CD4-positive, alpha-beta T cell treated with Interleukin-1 beta for 1 hour (primary cell): ENCODE measurements at places on chromosomes 6 and 20.

DNA sequence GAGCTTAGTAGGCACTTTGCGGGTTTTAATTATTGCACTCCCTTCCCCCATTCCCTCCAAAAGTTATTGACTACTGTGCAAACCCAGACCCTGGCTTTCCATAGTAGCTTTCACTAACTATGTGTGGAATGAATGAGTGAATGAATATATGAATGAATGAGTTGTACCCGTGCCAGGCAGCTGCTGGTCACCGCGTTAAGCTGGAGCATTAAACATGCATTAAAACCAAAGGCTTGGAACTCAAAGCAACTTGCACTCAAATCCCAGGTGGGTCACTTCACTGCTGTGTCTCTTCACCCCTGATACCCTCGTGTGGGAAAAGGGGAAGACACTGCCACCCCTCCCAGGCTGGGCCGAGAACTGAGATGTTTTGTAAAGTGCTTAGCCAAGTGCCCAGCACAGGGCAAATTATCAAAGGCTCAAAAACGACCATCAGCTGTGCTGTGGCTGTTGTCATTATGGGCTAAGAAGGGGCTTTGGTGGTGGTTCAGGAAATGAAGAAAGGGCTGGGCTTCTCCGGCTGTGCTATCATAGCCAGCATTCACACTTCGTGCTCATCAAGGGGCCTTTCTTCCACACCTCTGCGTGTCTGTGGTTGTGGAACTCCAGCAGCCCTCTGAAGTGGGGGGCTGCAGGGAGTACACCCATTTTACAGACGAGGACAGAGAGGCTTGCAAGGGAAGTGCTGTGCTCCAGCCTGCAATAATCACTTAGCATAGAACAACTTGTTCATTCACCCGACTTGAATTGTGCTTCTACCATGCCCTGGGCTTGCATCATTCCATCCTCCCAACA lies 60.2 kb upstream of the STX16 start:
- DNase-seq: no peak

GRCh38 chr6:56954403-56955170 lies at the start of gene BEND6:
TSS of gene BEND6 (plus strand) at chr6:56955107. CDS start at chr6:56981811, 26,704 bp downstream.
- DNase-seq: no peak

- no peak for DNase-seq
Measured at GRCh38 chr6:158987657-158988056, 12.3 kb downstream of the RSPH3 start.

DNA sequence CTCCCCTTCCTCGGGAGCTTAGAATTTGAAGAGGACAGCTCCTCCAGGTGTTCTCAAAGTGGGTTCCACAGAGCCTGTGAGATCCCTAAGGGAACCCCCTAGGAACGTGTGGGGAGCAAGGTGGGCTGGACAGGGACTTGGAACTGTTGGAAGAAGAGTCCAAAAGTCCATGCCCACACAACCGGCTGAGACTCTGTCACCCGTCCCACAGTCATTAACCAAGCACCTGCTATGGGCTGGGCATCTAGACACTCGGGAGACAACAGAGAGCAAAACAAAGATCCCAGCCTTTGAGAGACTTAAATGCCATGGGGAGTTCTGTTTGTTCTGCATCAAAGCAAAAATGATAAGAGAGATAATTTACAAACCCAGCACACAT lies 51.9 kb upstream of the SAYSD1 start:
- DNase-seq: no peak

DNA sequence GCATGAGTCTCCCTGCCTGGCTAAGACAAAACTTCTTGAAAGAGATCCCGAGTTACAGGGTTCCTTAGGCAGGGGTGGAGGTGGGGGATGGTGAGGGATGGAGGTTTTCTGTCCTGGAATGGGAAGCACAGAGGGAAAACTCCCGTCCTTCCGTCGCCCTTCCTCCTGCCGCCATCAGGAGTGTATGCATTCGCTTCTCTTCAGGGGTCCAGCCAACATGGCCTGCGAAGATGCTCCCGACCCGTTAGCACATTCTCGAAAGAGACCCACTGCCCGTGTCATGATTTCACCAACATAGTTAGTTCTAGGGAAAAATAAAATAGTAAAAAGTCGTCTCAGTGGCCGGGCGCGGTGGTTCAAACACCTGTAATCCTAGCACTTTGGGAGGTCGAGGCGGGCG lies 37.1 kb downstream of the KIF25 start:
- DNase-seq: no peak

- DNase-seq: no peak
Measured at GRCh38 chr6:150514806-150515380, 84.8 kb upstream of the PLEKHG1 start.

DNA sequence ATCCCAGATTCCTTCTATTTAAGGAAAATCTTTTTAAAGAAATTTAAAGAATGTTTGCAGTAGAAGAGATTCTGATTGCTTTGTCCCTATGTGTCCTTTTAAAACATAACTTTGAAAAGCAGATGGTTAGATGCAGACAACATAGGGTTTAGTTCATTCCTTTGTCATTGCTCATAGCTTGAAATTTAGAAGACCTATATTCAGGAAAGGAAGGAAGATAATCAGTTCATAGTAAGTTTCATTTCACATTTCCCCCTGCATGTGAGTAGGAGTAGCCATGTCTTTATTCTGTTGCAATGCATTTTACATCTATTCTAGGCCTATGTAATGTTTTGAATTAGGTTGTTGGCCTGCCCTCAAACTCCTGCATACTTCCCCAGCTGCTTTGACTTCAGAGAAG lies 197.9 kb upstream of the GRIK2 start:
- DNase-seq: no peak

DNA sequence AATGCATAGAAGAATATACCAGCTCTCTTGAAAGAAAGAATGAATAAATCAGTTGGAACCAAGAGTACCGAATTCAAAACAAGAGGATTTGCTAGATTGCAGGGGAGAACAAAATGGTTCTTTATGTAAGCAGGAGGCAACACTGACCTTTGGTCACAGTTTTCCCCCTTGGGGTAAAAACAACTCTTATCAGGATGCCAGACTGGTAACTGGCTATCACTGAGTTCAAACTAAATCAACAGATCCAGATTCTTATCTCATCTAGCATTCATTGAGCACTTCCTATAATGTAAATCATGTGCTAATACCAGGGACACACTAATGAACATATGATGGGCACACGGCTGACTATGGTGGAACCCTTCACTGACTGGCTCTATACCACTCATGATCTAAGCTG lies 4.8 kb upstream of the IL17F start:
- no peak for DNase-seq

DNA sequence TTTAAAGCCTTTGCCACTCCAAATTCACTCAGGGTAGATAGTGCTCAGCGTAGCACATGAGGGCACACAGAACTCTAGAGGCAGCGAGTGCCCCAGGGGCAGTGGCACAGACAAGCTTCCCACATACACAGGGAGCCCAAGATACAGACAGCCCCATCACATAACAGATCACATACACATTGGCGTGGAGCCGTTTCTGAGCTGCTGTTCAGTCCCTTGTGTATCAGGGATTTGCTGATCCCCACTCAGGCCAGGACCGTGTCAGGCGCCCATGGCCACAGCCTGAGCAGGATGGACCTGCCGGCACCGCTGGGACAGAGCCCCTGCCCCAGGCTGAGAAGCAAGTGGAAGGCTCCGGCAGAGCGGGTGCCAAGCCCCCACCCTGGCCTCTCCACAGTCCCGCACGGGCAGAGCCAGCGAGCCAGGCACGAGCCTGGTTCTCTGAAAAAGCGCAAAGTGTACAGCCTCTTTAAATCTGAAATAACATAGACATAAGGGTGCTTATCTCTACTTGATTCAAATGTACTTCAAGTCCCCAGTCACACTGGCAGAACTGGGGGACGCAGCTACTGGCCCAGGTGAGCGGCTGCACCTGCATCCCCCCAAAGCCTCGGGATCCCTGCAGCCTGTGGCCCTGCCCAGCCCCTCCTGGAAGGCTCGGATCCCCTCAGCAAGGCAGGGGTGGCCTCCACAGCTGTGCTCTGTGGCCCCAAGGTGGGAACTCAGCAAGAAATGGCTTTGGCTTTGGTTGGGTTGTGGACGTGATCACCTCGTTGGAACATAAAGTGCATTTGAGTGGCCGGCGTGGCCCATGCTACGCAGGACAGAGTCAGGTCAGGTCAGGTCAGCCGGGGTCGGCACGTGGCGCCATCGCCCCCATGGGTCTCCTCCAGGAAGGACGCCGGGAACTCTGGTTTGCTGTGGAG lies 231.3 kb downstream of the ERMARD start:
- no peak for DNase-seq

DNA sequence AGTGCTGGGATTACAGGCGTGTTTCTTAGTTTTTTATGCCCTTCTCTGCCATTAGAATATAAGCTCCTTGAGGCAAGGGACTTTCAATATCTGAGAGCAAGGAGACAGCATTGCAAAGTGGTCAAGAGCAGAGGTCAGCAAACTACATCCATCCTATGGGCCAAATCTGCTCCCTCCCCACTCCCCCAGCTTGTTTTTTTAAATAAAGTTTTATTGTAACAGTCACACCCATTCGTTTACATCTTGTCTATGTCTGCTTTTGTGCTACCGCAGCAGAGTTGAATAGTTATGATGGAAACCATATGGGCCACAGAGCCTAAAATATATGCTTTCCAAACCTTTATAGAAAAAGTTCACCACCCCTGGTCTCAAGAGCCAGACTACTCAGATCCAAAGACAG lies 227.9 kb downstream of the EYA2 start:
- DNase-seq: no peak
